ENCODE measurements at places on chromosomes 7 and 10.

DNA sequence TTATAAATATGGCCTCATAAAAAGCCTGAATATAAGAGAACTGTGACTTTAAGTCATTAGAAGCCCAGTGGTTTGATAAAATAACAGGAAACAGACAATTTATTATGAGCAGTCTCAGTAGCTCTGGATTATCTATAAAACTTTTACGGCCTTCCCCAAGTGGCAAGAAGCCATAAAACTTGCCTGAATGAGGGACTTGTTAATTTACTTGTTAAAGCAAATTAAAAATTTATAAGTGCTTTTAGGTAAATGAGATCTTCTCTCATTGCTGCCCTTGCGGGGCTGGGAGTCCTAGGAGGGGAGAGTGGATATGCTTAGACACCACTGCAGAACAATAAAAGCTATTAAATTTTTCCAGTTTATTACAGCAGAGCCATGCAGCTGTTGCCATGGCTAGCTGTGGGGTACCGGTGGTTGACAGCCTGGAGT is 499.9 kb downstream of the AUTS2 start:
- no peak for DNase-seq

GRCh38 chr7:107693396-107693795 is 32.8 kb downstream of the SLC26A4 start:
- DNase-seq: no peak

- DNase-seq: no peak
Observed at GRCh38 chr7:45088146-45088701, 545 bp downstream of the NACAD start.

- DNase-seq: peak; percentile 21
Observed at GRCh38 chr10:68406111-68406814, 814 bp downstream of the RUFY2 start.

DNA sequence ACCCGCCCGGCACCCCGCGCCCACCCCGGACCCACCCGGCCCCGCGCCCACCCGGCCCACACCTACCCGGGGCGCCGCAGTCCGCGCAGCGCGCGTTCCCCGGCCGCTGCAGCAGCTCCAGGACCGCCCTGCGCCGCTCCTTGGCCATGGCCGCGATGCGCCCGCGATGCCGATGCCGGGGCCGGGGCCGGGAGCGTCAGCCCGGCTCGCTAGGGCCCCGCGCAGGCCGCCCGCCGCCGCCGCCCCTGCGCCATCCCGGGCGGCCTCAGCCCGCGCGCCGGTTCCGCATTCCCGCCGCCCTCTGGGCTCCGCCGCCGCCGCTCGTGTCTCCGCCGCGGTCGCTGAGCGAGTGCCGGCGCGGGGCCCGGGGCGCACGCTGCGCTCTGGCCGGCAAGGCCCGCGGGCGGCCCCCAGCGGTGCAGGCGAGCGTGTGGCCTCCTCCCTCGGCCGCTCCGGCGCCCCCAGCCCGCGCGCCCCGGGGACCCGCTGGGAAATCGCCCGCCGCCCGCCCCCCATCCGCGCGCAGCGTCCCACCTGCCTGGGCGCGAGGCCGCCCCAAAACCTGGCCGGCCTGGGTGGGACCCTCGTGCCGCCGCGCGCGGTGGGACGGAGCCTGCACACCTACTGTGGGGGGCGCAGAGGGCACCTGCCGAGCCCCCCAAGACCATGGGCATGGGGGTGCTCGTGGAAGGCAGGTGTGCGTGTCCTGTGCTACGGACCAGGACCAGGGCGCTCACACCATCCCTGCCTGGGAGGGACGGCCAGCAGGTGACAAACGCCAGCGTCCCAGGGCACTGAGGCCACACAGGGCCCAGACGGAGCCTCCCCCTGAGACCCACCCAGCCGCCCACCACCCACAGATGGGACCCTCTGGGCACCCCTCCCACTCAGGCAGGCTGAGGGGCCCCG is at the start of gene ADAP1:
ADAP1 (minus strand) TSS at position 351 of the 909 bp plus-strand sequence; CDS start at position 148, 203 bp downstream.
- peak; percentile 34 for DNase-seq

- no peak for DNase-seq
Observed at GRCh38 chr7:23925088-23925487, 215.1 kb downstream of the STK31 start.

DNA sequence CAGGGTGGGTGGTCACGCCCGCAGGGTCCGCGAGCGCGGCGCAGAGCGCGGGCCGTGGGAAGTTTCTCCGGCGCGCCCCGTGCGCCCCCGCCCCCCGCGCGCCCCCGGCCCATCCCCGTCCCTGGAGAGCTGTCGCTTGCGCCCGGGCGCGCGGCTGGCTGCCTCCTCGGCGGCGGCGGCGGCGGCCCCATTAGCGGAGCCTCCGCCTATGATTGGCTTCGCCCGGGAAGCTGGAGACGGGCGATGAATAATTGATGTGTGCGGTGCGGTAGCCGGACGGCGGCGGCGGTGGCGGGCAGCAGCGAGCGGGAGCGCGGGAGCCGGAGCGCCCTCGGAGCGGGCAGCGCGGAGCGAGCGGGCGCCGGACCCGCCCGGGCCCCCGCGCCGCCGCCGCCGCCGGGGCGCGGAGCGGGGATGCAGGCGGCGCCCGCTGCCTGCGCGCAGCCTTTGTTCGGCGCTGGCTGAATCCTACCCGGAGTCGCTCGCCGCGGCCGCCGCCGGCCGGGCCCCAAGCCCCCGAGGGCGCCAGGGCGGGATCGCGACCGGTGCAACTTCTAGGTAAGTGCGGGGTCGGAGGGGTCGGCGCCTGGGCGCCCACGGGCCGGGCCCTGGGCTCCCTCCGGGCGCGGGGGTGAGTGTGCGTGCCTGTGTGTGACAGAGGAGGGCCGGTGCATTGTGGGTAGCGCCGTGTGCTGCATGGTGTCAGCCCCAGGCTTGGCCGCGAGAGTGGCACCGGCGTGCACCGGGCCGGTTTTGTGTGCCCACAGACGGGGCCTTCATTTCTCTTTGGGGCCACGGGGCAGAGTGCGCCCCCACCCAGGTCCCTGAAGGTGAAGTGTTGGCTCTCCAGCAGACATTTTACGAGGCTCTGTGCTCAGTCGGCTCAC is 103.8 kb upstream of the PPIF start:
- DNase-seq: no peak

- peak; percentile 93 for DNase-seq
Observed at GRCh38 chr10:43362191-43362839, 9.1 kb upstream of the FXYD4 start.

- no peak for DNase-seq
Observed at GRCh38 chr7:11355399-11356005, 381.8 kb downstream of the PHF14 start.

DNA sequence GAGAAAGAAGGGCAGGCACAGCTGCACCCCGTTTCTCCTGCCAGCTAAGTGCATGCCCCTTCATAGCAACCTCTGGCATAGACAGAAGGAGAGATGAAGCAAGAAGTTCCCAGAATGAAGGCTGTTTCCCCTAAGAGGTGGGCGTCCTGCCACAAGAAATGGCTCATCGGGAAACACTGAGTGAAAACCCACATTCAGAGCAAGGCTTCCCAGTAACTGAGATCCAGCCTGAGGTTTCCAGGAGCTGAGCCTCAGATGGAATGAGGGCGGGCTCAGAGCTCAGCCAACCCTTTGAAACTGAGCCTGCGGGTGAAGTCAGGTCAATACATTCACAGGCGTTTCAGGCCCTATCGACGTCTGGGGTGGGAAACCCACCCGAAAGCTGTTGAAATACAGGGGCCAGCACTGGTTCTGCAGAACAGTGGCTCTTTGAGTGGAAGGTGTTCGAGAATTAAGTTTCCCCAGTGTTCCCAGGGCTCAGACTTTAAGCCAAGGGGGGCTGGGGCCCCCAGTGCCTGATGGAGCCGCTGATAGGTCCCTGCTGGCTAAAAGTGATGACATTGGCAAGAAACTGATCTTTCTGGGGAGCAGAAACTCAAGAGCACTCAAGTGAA is 510.2 kb downstream of the RPS24 start:
- no peak for DNase-seq

DNA sequence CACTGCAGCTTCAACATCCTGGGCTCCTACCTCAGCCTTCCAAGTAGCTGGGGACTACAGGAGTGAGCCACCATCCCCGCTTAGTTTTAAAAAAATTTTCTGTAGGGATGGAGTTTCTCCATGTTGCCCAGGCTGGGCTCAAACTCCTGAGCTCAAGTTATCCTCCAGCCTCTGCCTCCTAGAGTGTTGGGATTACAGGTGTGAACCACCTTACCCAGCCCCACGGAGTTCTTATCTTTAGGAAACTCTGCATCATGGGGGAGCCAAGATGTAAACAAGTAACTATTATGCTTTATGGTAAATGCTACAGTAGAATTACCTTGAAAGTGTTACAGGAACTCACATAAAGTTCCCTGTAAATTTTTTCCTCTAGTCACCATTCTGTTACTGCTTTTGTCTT is 65.3 kb downstream of the PHTF2 start:
- DNase-seq: no peak

DNA sequence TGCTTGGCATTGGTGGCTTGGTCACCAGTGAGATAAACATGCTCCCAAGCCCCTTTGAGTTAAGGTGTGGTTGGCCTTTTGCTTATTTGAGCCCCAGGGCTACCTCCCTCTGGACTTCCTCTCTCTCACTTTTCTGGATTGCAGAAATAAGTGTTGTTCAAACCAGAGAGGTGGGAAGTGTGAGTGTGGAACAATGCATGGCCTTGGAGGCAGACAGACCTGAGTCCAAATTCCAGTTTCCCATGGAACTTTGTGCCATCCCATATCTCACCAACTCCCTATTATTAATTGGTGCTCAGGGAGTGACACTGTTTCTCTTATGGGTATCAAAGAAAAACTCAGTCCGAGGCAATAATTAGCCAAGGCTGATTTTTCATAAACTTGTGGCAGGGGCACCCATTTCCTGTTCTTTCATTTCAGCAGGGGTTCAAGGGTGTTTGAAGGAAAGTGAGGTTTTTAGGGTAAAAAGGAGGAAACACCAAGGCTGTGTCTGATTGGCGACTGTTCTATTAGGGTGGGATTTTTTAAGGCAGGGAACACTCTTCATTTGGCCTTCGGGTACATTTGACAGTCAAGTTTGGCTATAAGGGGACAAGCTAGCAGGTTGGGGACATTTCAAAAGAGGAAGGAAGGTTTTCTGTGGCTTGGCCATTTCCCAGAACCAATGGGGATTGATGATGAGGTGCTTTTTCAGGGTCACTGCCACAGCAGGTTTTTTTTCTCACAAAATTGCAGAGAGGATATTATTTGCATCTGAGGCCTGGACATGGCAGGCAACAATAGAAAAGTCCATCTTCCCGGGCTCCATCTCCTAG is 148.8 kb upstream of the NPY start:
- DNase-seq: no peak

DNA sequence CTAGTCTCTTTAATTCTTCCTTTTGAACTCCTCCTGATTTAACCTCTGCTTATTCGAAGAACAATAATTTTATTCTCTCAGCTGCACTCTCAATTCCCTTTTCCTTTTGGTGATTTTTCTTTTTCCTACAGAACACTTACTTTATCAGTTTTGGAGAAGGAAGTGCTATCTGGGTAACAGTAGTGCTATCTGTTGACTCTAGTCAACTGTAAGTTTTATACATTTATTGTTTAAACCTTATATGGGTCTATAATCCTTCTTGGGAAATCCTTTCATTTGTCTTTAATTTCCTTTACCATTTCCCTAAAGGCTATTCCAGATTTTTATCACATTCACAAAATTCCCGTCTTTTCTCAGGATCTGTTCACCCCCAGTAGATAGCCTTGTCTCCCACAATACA is 64.2 kb downstream of the CFTR start:
- DNase-seq: no peak

DNA sequence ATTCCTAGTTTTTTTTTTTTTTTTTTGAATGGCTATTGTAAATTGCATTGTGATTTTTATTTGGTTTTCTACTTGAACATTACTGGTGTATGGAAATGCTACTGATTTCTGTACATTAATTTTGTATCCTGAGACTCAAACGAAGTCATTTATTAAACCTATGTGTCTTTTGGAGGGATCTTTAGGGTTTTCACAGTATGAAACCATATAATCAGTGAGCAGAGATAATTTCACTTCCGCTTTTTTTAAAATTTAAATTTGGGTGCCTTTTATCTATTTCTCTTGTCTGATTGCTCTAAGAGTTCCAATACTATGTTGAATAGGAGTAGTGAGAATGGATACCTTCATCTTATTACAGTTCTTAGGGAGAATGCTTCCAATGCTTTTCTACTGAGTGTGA is 102.7 kb downstream of the ZWINT start:
- DNase-seq: no peak

- DNase-seq: no peak
Observed at GRCh38 chr7:82655965-82656364, 212.4 kb upstream of the CACNA2D1 start.

- no peak for DNase-seq
Observed at GRCh38 chr10:113235508-113235907, 285.5 kb downstream of the TCF7L2 start.

DNA sequence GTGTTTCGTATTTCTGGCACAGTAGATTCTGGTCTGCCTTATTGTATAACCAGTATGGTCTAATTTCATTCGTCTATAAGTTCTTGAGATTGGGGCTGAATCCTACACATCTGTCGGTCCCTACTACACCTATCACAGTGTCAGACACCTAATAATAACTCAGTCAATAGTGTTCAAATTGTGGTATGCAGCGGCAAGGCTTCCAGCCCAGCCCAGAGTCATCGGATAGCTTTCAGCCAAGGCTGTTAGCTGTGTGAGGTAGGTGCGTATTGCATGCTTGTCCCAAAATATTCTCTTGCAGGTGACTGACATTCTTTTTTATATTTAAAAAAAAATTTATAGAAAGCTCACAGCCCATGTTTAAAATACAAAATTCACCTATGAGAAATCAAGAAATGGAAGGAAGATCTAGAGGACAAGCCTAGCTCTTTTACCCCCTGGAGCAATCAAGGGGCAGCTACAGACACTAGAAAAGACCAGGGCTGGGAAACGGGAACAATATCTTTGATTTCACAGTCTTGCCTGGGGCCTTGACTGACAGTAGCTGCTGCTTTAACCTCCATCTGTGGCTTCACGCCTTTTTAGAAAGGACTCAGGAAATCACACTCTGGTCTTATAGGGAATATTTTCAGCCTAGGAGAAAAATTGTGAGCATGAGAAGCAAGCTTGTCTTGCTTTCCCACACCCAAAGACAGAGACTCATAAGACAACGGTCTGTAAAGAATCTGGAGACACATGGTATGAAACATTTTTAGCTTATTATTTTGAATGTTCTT is 9.5 kb upstream of the ASB4 start:
- DNase-seq: no peak

- DNase-seq: no peak
Observed at GRCh38 chr10:124655191-124656112, 88.7 kb downstream of the FAM53B start.

- no peak for DNase-seq
Observed at GRCh38 chr7:134463751-134464150, 4.9 kb upstream of the AKR1B1 start.
